Hypothalamus (tissue), 51 donors: ENCODE measurements at places on chromosomes 16 and 17.

DNA sequence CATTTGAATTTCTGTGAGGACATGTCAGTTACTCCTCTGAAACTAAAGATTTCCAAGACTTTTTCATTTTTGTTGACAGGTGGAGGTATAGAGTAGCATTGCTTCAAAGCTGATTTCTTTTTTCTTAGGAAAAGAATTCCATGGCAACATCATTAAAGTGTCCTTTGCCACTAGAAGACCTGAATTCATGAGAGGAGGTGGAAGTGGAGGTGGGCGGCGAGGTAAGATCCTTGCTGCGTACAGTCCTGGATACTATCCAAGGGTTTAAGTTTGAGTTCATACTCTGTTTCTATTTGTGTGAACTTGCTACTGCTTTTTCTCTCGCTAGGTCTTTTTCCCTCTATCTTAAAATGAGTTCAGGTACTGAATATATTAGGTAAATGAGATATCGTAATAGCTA, 26.5 kb downstream of the HEATR9 start:
- no peak for DNase-seq

DNA sequence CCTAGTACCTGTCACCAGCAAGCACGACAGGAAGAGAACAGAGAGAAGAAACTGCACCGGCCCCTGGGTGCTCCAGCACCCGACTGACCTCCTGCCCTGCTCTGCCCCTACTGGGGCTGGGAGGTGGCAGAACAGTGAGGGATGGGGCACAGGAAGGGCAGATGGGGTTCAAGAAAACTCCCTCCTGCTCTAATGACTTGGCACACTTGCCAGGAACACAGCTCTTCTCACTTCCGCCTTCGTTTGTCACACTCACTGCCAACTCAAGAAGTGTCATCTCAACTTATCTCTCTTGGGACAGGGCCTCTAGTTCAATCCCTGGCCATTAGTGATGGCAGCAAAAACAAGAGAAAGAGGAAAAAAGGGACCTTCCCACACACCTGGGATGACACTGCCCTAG, 42.7 kb upstream of the ICAM2 start:
- DNase-seq, result no peak

DNA sequence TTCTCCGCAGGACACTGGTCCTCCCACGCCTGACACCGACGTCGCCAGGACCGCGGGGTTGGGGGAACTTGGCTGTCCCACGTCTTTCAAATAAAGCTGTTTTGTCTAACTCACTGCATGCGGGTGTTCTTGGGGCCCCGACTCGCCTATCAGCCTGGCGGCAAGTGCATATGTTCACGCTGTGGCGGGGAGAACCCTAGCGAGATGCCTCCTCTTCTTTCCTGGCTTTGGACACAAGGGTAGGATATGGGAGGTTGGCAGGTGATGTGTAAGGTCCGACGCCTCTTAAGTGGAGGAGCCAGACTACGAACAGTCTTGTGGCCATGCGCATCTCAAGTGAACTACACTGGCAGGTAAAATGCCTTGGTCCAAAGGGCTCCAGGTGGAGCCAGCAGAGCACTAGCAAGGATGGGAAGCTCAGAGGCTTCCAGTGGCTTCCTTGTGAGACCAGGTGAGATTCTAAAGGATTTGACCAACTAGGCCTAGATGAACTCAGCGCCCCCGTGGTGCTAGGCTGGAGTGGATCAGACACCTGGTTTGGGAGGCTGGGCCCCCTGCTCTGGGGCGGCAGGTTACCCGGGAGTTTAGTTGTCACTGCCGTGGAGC, 873 bp upstream of the RPS2 start:
- no peak for DNase-seq

GRCh38 chr16:23423496-23424049, 29.4 kb downstream of the COG7 start:
- DNase-seq, result no peak

DNA sequence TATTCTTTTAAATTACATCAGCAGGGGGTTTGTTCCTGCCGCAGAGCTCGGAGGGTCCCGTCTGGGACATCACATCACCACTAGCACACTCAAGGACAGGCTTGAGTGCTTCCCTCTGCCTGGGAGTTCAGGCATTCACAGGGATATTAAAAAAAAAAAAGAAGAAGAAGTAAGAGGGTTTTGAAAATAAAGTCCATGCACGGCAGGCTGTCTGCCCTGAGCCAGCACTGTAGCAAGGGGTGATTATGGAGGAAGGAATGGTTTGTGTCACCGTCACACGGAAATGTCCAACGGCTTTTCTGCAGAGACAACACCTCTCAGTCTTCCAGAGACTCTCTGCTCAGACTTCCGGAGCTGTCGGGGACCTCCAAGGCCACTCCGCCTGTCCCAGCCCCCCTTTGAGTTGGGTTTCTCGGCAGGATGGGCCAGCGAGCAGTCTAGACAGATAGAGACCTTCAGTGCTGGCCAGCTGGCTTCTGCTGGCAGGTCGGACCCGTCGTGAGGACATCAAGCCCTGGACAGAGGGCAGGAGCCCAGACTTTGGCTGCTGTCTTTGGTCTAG, 33.6 kb downstream of the MEOX1 start:
- no peak for DNase-seq

- DNase-seq, result no peak
These were observed 7.7 kb upstream of the ARHGAP23 start for GRCh38 chr17:38420518-38420917.

DNA sequence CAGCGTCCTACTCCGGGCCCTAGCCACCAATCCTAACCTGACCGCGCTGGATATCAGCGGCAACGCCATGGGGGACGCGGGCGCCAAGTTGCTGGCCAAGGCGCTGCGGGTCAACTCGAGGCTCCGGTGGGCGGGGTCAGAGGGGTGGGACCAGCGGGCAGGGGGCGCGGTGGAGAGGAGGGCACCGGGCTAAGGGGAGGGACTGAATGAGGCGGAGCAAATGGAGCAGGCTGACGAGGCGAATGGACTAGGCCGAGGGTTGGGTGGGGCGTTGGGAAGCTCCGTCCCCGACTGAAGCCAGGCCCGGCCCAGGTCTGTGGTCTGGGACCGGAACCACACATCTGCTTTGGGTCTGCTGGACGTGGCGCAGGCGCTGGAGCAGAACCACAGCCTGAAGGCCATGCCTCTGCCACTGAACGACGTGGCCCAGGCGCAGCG, 4.6 kb downstream of the CARMIL2 start:
- DNase-seq, result no peak

GRCh38 chr16:31157136-31157535, 7.3 kb upstream of the PRSS36 start:
- DNase-seq, result no peak

- DNase-seq, result no peak
These were observed 25.2 kb downstream of the YPEL2 start for GRCh38 chr17:59356543-59357218.

DNA sequence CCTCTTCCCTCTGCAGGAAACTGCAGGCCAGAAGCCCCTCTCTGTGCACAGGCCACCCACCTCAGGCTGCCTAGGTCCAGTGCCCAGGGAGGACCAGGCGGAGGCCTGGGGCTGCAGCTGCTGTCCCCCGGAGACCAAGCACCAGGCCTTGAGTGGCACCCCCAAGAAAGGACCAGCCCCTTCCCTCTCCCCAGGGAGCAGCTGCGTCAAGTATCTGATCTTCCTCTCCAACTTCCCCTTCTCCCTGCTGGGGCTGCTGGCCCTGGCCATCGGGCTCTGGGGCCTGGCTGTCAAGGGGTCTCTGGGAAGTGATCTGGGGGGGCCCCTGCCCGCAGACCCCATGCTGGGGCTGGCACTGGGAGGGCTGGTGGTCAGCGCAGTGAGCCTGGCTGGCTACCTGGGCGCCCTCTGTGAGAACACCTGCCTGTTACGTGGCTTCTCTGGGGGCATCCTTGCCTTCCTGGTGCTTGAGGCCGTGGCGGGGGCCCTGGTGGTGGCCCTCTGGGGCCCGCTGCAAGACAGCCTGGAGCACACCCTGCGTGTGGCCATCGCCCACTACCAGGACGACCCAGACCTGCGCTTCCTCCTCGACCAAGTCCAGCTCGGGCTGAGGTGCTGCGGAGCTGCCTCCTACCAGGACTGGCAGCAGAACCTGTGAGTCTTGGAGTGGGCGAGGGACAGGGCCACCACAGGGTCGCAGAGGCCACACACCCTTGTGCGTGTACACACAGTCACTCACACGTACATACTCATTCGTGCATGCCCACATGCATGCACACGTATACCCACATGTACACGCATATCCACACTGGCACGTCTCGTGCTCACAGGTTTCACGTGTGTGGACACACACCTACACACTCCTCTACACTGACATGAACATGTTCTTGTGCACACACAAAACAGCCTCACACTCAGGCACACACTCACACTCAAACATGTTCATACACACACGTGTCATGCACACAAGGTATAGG, 8.3 kb downstream of the TSPAN10 start:
- DNase-seq, result no peak

DNA sequence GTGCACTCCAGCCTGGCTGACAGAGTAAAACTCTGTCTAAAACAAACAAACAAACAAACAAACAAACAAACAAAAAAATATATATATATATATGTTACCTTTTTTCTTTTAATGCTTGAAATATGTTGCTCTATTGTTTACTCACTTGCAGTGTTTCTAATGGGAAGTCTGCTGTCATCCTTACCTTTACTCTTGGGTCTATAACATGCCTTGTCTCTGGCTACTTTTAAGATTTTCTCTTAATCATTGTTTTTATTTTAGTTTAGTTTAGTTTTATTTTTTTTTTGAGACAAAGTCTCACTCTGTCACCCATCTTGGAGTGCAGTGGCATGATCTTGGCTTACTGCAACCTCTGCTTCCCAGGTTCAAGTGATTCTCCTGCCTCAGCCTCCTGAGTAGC, 16.1 kb upstream of the TNRC6A start:
- no peak for DNase-seq

- DNase-seq, result no peak
These were observed 189.9 kb downstream of the NTN1 start for GRCh38 chr17:9211133-9211765.

DNA sequence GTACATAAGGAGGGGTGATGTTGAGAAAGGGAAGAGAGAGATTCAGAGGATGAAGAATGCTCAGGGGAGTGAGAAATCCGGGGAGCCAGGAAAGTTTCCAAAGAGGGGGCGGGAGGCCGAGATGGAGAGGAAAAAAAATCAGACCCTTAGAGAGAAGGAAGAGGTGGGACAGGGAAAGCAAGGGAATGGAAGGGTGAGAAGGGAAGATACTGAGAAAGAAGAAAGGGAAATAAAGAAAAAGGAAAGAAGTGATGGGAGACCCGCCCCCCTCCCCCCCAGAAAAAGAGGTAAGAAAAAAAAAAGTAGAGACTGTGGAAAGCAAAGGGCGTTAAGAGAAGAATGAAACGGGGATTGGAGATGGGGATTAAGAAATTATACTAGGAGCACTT, 507 bp downstream of the DYNLRB2 start:
- DNase-seq, result no peak

GRCh38 chr16:77929004-77929403, 93.3 kb upstream of the CLEC3A start:
- no peak for DNase-seq

DNA sequence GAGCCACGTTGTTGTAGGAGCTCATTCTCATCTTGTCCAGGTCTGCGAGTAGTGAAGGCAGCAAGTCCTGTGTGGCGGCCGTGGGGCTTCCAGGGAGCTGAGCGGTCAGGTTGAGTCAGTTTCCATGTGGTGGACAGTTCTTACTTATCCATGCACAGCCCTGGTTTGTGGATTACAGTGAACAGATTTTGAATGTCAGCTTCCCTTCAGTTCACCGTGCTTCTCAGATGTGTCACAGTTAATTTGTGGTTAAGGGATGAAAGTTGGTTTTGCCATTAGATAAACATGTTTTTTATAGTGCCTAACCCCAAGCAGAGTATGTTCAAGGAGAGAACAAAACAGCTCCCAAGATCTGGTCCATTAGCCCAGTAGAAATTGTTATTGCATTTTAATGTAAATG, 103.1 kb downstream of the RPTOR start:
- no peak for DNase-seq

GRCh38 chr17:78898947-78899346, 4.1 kb downstream of the CEP295NL start:
- no peak for DNase-seq

GRCh38 chr17:58513965-58514769, at the start of gene MTMR4:
TSS of gene MTMR4 (minus strand) at chr17:58514638. CDS start at chr17:58514407, 231 bp downstream.
- DNase-seq, result peak; percentile 30

DNA sequence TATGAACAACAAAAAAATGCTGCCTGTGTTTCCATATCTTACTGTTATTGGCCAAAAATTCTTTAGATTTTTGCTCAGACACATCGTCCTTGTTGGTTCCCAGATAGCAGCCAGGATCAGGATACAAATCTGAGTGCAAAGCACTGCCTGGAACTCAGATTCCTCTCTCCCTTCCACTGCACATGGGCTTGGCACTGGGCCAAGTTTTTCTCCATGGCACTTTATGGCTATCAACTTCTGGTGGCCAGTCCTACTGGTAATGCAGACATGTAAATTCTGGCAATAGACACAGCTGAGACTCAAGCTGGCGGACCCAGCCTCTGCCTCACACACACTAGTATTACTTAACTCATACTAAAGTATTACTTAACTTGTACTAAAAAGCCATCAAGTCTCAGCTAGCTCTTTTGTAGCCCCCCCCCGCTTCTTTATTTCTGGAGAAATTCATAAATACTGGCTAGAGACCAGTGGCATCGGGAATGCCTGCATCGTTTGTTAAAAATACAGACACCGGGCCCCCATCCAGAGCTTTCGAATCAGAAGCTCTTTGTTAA, 181.2 kb upstream of the COX10 start:
- DNase-seq, result no peak

DNA sequence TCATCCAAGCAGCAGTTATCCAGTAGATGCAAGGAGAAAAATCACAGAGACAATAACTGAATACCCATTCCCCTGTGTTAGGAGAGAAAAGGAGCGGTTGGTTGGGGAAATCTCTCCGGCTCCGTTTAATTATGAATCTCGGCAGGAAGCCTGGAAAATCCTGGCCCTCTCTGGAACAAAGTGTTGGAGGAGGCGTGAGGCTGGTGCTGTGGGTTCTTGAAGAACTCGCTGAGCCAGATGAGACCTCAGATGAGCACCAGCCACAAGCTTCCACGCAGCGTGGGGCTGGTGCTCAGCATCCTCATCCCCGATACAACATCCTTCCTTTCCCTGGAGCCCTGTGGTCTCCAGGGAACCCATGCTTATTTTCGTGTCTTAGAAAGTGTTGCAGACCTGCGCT, 39.7 kb downstream of the CACNG4 start:
- no peak for DNase-seq

GRCh38 chr17:74512036-74512435, 19.2 kb downstream of the CD300LB start:
- DNase-seq, result no peak

DNA sequence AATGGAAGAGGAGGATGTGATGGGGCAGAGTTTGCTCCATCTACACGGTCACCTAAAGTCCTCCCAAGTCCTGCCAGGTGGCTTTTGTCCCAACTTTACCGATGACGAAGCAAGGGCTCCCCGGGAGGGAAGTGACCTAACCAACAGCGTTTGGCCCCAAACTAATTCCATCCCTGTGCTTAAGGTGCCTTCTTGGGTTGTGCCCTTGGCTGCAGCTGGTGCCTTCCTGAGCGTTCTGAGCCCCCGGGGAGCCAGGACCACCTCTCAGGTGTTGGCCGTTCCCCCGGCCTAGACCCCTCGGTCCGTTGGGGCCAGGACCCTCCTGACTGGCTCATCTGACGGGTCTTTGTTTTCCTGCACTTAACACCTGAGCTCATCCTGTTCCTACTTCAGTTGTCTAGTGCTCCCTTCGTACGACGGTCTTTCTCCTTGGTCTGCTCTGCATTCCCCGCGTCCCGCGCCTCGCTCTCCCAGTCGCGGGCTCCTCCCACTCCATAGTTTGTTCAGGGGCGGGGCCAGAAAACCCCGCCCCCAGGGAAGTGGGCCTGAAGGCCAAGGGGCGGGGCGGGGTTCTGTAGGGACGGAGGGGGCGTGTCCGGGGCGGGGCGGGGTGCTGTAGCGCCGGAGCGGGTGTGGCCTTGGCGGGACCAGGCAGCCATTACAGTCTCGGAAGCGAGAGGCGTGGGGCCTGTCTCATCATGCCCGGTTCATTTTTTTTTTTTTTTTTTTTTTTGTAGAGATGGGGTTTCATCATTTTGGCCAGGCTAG, 822 bp upstream of the ZSCAN10 start:
- DNase-seq, result peak; percentile 54
